ENCODE measurements at places on chromosomes 3 and 15.

GRCh38 chr3:104768886-104769285, 597.8 kb upstream of the ALCAM start:
- no peak for DNase-seq

DNA sequence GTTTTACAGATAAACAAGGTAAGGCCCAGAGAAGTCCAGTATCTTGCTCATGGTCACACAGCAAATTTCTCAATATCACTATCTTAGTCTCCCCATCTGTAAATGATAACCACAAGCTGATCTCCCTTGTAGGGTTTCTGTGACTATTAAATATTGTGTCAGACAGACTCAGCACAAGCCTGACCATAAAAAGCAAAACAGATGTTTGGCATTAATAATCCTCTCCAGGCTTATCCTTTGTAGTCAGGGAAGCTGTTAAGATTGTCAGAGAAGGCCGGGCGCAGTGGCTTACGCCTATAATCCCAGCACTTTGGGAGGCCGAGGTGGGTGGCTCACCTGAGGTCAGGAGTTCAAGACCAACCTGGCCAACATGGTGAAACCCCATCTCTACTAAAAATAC, 173.2 kb upstream of the PRICKLE2 start:
- DNase-seq = no peak

- DNase-seq = no peak
Measured at GRCh38 chr3:62439978-62440377, 66.6 kb upstream of the FEZF2 start.

DNA sequence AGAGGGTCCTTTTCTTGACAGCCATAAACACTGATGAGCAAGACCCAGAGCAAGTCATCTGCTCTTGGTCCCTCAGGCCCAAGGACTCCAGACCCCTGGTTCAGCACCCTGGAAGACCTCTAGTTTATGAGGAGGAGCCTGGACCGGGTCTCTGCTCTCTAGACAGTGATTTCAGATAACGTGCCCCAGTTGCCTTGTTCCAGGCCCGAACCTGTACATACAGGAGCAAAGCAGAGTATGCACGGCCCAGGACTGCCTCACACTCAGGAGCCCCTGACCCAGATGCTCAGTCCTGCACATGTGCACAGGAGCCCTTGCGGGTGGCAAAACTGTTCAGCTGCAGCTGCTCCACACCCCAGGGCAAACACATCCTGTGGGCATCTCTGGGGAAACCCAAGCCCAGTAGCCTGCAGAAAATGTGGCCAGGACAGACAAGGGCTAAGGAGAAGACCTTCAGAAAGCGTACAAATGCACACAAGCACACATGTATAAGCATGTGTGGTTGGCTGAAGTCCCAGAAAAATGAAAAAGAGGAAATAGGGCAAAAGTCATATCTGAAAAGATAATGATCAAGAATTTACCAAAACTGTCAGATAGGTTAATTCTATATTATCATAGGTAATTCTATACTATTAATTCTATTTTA, 59.9 kb upstream of the CORO2B start:
- no peak for DNase-seq
